Stimulated activated CD4-positive, alpha-beta T cell treated with anti-CD3 and anti-CD28 coated beads, Interleukin-15, amount 100 ng/mL, for 1 hour (primary cell): ENCODE measurements at places on chromosomes 11 and 22.
A peak's percentile ranks its signal among the peaks of the same experiment; 100 is the strongest.

DNA sequence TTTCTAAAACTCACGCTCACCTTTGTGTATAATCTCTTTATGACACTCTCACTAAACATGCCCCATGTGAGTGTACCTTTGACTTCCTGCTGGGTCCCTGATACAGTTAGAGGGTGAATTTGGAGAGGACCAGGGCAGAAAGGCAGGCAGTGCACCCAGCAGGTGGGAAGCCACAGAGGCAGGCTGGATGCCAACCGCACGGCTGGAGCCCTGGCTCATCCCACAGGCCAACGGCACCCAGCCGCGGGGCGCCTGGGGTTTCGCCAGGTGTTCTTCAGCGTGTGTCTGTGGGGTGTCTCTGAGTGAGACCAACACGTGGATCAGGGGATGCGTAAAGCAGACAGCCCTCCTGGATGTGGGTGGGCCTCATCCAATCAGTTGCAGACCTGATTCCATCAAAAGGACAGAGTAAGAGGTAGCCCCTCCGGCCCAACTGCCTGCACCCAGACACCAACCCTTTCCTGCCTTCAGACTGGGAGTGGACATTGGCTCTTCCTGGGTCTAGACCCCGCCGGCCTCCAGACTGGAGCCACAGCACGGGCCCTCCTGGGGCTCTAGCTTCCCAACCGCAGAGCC lies 51.6 kb downstream of the DHCR7 start:
- no peak for DNase-seq

- no peak for DNase-seq
Measured at GRCh38 chr11:70853068-70853769, 399.2 kb downstream of the SHANK2 start.

GRCh38 chr11:93000511-93001476 lies 31.3 kb downstream of the MTNR1B start:
- no peak for DNase-seq

DNA sequence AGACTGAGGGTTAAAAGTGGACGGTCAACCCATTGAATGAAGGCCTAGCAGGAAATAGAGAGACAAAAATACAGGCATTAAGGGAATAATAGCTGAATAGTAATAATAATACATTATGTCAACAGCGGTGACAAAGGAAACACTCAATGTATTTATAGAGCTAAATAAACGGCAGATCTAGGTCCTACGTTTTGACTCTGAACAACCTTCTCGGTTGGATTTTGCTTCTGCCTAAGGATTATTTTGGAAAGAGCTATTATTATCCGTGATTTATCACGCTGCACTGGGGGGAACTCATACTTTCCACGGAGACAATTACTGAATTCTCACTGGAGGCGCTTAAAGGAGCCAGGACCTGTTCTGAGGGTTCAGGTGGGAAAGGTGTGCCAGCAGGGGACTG lies 118.2 kb upstream of the KIRREL3 start:
- no peak for DNase-seq

GRCh38 chr11:69344570-69345145 lies 50.7 kb downstream of the MYEOV start:
- no peak for DNase-seq

DNA sequence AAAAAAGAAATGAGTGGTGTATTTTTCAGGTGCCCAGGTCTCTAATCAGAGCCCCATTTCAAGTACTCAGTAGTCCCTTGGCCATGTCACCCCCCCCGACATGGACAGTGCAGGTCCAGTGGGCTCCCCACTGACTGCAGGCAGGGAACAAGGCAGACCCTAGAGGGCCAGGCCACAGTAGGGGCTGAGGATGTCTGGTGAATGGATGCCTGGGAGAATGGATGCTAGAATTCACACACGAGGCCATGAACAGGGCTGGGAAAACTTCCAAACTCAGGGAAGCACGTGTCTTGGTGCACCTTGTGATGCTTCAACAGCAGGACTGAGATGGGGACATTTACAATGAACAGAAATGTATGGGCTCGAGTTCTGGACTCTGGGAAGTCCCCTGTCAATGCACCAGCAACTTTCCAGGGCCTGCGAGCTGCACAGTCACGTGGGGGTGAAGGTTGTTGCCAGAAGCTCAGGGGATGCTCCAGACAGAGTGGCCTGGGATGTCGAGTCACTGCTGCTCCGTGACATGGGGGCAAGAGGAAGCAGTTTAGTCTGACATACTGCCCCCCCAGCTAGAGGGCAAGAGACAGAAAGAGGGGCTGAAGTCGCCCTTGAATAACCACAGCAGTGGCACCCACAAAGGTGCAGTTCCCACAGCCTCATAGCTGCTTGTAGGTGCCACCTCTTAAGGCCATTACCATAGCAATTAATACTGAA lies 3.1 kb downstream of the APOBEC3G start:
- no peak for DNase-seq

DNA sequence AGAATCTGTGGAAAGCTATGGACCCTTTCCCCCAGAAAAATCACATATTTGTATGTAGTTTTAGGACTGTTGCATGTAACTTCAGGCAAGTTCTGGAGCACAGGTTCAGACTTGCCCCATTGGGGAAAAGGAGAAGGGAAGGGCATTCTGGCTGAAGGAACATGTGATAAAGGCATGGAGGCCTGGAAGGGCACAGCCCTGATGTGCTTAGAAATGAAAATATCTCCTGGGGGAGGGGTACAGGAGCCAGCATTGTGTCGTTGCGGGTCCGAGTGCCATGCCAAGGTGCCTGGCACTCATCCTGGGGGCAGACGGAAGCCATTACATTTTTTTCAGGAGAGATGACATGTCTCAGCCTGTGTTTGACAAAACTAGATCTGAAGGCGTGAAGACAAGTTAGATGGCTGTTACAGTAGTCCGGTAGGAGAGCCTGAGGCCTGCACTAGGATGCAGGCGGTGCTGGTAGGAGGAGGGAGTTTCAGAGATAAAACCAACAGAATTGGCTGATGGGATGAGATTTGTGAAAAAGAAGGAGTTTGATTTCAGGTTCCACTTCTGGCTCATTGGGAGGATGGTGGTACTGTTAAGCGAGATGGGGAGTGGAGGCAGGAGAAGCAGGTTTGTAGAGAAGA lies 96.9 kb downstream of the TEAD1 start:
- DNase-seq: no peak

DNA sequence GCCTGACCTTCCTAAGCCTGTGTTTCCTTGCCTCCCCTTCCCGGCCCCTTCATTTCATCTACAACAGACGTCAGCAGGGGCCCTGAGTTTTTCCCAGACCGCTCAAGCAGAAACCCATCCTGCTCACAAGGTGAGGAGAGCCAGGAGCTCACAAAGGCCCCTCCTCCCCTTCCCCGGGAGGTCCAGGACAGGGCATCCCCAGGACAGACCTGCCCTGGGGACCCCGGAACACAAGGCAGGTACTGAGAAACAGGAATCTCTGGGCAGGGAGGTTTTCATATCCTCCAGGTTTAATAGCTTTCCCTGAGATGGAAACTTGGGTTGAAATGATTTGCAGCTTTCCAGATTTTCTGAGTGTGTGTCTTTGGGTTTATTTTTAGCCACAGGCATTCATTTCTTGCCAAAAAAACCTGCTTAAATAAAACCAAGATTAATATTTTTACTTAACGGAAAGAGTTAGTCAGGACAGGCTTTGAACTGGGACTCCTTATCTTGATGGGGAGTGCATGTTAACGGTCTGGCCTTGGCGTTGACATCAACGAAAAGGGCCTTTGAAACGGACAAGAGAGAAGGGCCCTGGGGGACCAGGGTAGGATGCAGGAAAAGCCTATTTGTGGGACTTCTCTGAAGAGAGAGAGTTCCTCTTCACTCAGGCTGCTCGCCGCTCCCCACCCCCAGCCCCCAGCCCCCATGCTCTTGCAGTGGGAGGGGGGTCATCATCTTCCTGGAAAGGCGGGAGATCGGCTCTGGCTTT lies 38.5 kb downstream of the TIMP3 start:
- no peak for DNase-seq

DNA sequence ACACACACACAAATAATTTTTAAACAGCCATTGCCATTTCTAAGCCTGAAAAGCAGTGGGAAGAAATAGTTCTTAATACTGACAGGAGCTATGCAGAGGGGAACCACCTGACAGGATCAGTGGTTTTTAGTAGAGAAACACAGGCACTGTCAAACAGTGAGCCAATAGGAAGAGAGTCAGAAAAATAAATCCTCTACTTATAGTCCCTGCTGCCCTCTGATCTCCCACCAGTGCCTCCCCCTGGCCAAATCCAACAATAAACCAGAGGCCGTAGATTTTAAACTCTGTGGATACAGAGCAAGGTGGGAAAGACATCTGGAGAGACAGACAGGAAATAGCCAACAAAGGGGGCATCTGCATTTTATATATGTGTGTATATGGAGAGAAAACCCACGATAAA lies 7.9 kb upstream of the OR56B4 start:
- no peak for DNase-seq

GRCh38 chr11:123173040-123173855 lies 21.8 kb downstream of the CLMP start:
- no peak for DNase-seq

GRCh38 chr11:34444428-34444827 lies 5.7 kb downstream of the CAT start:
- DNase-seq: no peak

DNA sequence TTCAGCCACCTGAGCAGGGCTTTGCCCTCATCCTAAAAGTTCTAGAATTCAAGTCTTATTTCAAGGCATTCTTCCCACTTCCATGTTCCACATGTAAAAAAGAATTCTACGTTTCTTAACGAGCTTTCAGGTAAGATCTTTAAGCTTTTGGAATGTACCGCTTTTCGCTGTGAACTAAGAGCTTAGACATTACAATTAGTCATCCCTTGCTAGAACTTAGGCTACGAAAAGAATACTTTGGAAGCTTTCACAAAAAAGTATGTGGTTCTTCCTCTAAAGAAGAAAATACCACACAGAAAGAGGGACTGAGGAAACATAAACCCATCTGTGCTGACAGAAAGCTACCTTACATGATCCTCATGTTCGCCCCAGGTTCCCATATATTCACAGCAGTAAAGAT lies 1.9 kb downstream of the NUMA1 start:
- DNase-seq: no peak

GRCh38 chr22:36065775-36066544 lies 37.3 kb upstream of the RBFOX2 start:
- peak; percentile 32 for DNase-seq

DNA sequence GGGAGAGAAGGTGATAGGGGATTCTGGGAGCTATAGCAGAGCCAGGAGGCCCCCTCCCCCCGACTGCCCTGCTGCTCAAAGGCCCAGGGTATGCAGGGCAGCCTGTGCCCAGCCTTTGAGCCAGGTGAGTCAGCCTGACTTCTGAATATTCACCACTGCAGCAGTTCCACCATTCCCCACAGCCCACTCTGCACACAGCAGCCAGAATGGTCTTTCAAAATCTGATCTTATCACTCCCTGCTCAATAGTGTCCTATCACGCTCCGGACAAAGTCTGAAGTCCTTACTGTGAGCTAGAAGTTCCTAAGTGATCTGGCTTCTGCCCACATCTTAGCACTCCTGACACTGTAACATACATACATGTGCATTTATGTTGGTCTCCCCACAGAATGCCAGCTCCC lies 111.7 kb downstream of the BUD13 start:
- no peak for DNase-seq

GRCh38 chr11:124867700-124868099 lies 2.5 kb downstream of the ROBO3 start:
- no peak for DNase-seq

- DNase-seq: no peak
Measured at GRCh38 chr11:28245131-28245530, 136.9 kb downstream of the METTL15 start.

GRCh38 chr11:69005183-69005630 lies 7.8 kb downstream of the MRGPRF start:
- DNase-seq: no peak

GRCh38 chr11:117828611-117829368 lies 4.2 kb upstream of the FXYD2 start:
- DNase-seq: peak; percentile 70

DNA sequence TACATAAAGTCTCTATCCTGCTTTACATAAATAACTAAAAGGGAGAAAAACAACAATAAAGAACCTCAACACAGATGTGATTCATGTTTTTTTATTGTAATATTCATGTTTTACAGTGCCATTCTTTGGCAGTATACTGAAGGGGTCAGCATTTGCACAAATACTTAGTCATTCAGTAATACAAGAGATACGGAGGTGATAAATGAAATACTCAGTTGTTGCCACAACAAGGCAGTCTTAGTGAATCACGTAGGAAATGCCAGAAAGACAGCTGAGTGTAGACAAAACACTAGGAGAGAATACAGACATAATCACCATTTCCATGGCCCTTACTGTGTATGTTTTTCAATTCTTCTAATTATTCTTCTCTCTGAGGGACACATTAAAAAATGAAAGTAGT lies 910.4 kb downstream of the METTL15 start:
- no peak for DNase-seq

DNA sequence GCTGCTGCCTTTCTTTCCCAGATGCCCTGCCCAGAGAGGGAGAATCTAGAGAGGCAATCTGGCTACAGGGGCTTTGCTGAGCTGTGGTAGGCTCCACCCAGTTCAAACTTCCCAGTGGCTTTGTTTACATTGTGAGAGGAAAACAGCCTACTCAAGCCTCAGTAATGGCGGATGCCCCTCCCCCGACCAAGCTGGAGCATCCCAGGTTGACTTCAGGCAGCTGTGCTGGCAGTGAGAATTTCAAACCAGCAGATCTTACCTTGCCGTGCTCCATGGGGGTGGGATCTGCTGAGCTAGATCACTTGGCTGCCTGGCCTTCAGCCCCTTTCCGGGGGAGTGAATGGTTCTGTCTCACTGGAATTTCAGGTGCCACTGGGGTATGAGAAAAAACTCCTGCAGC lies 12.2 kb downstream of the BDNF start:
- no peak for DNase-seq

GRCh38 chr11:127042445-127042844 lies 41.9 kb upstream of the KIRREL3 start:
- DNase-seq: no peak

- DNase-seq: no peak
Measured at GRCh38 chr11:894575-895201, 15.9 kb downstream of the CHID1 start.

DNA sequence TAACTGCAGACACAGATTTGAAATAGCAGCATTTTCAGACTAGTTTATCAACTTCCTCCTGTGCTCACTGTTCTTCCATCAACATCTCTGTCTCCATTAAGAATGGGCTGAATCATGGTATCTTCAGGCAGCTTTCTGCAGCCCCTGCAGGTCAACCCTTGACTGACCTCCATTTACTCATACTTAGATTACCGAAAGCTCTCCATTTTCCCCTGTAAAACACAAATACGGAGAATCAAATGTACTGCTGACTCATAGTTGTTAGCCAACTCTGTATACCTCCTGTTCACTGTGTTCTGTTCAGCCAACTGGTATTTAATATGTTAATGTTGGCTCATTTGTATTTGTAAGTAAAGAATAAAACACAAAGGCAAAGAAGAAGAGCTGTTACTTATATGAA lies 364.0 kb downstream of the CASP12 start:
- DNase-seq: no peak
